ENCODE measurements at places on chromosomes 1 and 21.

DNA sequence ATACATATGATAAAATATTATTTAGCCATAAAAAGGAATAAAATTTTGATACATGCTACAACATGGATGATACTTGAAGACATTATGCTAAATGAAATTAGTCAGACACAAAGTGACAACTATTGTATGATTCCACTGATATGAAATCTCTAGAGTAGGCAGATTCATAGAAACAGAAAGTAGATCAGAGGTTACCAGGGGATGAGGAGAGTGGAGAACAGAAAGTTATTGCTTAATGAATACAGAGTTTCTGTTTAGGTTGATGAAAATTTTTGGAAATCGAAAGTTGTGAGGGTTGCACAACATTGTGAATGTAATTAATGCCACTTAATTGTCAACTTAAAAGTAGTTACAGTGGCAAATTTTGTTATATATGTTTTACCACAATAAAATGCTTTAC is 315.7 kb upstream of the USP25 start:
- no peak for DNase-seq

GRCh38 chr1:27993241-27993640 is 33.5 kb downstream of the XKR8 start:
- no peak for DNase-seq

GRCh38 chr1:221779771-221780170 is 37.9 kb upstream of the DUSP10 start:
- no peak for DNase-seq

DNA sequence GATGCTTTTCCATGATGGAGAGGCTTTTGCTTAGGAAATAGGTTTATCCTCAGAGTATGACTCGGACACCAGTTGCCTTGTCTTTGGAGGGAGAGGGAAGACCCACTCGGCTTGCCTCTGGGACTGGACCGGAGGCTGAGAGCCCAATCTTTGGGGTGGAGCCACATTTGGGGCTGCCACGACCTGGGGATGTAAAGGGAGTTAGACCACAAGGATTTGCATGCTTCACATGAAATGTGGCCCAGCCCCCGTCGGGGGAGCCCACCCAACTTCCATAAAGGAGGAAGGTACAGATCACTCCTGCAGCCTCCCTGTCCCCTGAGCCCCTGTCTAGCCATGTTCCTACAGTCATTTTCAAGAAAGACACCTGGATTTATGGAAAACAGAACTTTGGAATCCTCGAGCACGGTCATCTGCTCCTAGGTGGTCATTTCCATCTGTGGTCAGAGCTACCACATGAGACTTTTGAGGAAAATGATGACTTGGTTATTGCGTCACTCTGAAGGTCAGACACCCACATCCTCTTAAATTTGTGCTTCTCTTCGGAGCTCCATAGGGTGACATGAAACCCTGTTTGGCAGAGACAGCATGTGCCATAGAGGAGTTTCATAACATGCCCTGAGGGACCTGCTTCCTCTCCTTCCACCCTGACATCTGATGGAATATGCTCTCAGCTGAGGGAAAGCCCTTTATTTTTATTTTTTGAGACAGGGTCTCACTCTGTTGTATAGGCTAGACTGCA is 99.4 kb upstream of the SLC45A1 start:
- DNase-seq: no peak

DNA sequence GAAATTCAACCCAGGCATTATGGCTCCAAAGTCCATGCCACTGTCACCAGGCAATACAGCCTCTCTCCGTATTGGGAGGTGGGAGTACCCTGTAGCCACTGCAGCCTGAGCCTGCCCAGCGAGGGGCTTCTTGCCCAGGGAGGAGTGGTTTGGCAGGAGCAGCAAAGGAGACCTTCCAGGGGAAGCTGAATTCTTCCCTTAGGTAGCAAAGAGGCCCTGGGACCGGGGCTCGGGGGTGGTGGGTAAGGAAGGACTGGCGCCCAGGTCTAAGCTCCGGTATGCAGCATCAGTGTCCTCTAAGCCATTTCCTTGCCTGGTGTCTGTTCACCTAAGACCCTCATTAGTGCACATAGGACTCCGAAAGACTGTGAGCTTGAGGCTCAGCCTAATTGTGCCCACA is 17.0 kb downstream of the TNNT2 start:
- no peak for DNase-seq

GRCh38 chr1:67350783-67351182 is 43.1 kb downstream of the IL12RB2 start:
- DNase-seq: no peak

- no peak for DNase-seq
Observed at GRCh38 chr1:43066578-43066977, 105.5 kb downstream of the EBNA1BP2 start.

DNA sequence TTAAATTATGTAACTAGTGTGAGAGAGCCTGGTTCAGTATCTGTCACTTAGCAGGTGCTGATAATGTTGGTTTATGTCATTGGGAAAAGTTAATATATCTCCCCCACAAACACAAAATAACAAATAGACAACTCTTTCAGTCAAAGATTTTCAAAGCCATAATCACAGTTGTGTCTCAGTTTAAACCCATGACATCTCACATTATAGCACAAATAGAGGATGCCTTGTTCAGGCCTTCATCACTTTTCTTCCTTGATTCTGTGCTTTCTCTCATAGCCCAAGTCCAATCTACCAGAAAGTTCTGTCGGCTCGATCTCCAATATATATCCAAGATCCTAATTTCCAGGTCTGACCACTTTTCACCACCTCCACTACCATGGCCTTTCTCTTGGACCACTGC is 6.2 kb upstream of the EPS15 start:
- no peak for DNase-seq

GRCh38 chr1:39204441-39205081 is at the start of gene MACF1:
Gene MACF1 (plus strand): TSS chr1:39204695. CDS start chr1:39205023, 328 bp downstream.
- DNase-seq: no peak

- no peak for DNase-seq
Observed at GRCh38 chr1:15151377-15151806, 2.2 kb upstream of the TMEM51 start.

- no peak for DNase-seq
Observed at GRCh38 chr1:18881642-18882431, 20.5 kb downstream of the ALDH4A1 start.

- peak; percentile 94 for DNase-seq
Observed at GRCh38 chr1:244918421-244919319, 54.3 kb upstream of the HNRNPU start.

DNA sequence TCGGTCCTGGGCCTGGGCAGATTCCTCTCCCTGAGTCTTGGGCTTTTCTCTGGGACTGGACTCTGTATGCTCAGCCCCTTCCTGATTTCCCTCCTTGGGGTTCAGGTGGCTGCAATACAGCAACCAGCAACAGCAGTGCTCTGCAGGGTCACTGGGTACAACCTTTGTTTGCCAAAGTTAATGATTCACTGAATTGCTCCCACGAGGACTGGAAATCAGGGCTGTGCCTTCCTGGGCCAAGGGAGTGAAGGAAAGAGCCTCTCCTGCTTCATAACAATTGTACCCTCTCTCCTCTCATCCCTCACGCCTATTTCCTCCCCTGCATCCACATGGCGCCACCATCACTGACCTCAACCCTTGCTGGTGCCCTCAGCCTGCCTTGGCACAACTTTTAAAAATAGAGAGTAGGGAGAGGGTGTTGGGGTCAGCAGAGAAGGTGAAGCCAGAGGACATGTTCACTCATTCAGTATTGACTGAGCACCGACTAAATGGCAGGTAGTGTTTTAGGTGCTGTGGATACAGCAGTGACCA is 52.8 kb upstream of the GOLT1A start:
- no peak for DNase-seq

DNA sequence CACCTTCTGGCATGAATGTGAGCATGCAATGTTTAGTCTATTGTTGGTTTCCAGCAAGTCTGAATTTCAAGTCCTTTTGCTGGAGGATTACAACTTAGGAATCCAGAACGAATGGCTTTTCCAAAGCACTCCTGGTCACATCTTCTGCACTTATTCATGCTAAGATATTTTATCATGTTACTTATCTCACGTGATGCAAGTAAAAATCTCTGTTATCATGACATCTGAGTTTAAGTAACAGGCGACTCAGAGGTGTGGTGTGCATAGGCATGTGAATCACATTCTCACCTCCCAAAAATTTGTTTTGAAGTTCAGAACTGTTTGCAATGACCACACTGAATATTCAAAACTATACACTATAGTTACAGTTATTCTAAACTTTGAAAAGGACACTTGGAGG is 204.8 kb upstream of the FGGY start:
- DNase-seq: no peak

DNA sequence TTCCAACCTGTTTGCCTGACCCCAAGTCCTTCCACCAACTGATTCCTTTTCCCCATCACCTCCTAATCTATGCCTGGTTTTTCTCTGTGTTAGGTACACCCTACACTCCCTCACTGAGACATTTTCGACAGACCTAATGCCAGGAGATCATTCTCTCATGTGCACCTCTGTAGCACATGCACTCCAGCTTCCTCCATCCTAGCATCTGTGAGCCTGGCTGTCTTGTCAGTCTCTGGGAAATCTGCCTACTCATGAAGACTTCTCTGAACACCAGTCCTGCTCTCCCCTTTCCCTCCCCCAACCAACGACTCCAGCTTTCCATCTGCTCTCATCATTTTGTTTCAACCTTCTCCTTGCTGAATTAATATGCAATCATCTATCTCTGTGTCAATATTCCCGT is 987 bp downstream of the MED8 start:
- DNase-seq: no peak

DNA sequence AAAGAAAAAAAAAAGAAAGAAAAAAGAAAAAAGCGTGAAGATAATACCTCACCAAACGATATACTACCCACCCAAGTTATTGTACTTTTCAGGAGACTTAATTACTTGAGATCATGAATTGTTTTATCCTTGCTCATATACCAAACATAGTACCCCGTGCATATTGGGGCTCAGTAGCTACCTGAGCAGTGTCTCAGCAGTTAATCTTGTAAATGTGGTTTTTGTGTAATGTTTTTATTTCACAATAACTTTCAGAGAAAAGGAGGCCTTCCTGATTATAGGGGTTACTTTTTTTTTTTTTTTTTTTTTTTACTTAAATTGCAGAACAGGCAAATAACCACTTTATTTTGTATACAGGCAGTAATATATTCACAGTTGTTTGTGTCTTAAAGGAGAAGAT is 80.3 kb downstream of the OSBPL9 start:
- DNase-seq: no peak

- no peak for DNase-seq
Observed at GRCh38 chr1:184838504-184838951, 83.9 kb upstream of the EDEM3 start.

DNA sequence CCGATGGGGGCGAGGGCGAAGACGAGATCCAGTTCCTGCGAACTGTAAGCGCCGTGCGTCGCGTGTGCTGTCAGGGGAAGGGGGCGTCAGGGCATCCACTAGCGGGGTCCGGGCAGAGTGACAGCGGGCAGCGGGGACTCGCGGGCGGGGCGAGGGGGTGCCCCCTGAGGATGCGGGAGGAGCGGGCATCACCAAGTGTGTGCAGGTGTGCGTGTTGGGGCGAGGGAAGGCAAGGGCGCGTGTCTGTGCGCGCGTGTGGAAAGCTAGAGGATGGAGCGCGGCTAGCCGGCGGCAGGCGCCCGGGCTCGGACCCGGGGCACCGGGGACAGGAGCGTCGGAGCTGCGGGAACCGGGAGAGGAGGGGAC is 525 bp downstream of the RYR2 start:
- DNase-seq: no peak

DNA sequence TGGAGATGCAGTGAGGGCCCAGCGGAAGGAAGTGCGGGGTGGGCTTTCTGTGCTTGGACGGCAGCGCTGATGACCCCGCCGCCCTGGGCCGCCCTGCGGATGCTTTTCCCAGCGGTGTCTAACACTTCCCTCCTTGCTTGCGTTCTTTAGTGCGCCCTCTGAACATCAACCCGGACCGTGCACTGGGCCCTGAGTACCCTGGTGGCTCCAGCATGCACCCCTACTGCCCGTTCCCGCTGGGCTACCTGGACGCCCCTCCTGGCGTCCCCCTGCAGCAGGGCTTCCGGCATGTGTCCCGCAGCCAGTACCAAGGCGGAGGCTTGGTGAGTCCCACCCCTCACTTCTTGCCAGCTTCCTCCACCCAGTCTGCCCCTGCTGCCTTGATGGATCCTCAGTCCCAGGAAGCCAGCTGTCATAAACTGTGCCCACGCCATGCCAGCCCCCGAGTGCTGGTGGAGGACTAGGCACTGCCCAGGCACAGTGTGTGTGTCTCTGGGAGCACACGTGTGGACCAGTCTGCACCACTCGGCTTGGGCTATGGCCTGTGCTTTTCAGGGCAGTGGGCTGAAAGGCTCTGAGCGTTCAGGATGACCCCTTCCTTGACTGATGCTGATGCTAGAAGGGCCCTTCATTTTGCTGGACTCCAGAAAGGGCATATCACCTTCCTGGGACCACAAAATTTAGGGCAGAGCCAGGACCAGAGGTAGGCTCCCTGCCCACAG is 2.3 kb downstream of the DMRTB1 start:
- no peak for DNase-seq

DNA sequence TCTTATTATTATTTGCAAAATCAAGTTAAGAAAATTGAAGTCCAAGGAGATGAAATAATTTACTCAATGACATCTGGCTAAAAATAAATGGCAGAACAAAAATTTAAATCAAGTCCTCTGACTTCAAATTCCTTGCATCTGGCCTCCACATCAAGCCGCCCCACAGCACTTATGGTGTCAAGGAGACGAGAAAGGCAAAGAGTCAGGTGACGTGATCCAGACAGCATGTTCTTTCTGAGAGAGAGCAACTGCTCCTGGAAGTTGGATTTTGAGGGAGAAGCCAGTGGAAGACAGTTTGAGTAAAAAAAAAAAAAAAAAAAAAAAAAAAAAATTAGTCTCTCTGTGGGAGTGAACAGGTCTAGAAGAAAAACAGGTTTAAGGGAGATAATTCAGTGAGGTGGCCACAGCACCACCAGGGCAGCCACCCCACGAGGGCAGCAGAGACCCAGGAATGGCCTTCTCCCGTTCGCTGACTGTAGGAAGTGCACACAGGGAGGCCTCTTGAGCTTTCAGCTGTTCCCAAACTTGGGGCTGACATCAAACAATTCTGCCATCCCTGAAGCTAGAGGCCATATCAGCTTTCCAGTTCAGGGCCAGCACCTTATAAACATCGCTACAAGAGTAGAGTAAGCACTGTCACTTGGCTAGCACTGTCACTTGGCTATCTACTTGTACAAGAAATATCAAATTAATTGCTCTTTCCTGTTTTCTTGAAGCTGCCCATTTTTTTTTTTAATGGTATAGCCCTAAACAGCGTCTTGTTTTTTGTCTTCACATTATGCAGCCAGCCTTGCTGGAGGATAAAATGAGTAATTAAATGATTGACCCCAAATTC is 7.8 kb downstream of the C1orf162 start:
- peak; percentile 62 for DNase-seq

- no peak for DNase-seq
Observed at GRCh38 chr1:156384658-156385057, 15.6 kb downstream of the RHBG start.

- DNase-seq: no peak
Observed at GRCh38 chr1:26122988-26123973, 11.7 kb downstream of the PDIK1L start.

DNA sequence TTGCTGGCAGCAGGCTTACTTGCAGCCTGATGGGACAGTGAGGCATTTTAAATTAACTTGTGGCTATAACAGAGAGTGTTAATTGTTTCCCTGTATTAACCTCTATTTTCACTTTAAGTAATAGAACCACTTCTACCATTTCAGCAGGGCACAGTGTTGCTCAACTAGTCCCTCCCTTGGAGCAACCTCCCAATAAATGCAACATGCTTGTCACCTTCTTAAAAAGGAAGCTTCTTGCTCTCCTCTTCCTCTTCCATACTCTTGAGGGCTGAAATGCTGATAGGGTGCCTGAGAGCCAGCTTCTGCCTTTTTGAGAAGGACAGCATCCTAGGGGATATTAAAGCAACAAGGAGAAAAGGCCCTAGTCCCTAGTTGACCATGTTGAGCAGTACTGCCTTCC is 52.1 kb downstream of the C4BPA start:
- DNase-seq: no peak
